ENCODE measurements at places on chromosomes 11 and 22. TPM values are rescaled to one million over a fixed set of nuclear protein-coding genes. Genes with fewer than 3 reads are reported as not detected.

- H3K4me3 ChIP-seq = peak overlapping the region; percentile 88
- no peaks in the 10 kb centered on the region for H3K27me3 ChIP-seq
- H3K27ac ChIP-seq = peak overlapping the region; percentile 88
Measured at GRCh38 chr11:9573775-9574621, 528 bp downstream of the WEE1 start.

GRCh38 chr22:31243339-31244045 is 31.4 kb downstream of the LIMK2 start:
- H3K4me3 ChIP-seq = no peak overlapping the region
- no peaks in the 10 kb centered on the region for H3K36me3 ChIP-seq
- H3K4me1 ChIP-seq = peaks cover 75% of the 10 kb centered on the region
- no peak for DNase-seq
- H3K27ac ChIP-seq = peak overlapping the region; percentile 98

GPHA2 gene
- not detected for total RNA-seq

DNA sequence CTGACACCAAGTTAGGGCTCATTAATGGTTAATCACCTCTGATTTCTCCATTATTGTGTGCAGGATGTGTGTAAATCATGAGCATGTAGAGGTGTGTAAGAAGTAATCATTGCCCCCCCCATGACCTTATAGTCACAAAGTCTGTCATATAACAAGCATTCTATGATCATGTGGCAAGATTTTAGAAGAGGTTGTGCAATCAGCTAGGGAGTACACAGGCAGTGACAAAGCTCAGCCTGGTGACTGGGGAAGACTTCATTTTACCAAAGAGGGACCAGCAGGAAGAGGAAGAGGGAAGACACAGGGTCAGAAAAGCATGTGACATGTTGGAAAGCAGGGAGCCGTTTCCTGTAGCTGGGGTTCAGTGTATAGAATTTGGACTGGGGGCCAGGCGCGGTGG is 176.5 kb upstream of the LARGE1 start:
- H3K36me3 ChIP-seq = no peaks in the 10 kb centered on the region
- no peaks in the 10 kb centered on the region for H3K4me1 ChIP-seq
- no peaks in the 10 kb centered on the region for H3K27me3 ChIP-seq
- no peak for DNase-seq
- H3K4me3 ChIP-seq = no peak overlapping the region

DNA sequence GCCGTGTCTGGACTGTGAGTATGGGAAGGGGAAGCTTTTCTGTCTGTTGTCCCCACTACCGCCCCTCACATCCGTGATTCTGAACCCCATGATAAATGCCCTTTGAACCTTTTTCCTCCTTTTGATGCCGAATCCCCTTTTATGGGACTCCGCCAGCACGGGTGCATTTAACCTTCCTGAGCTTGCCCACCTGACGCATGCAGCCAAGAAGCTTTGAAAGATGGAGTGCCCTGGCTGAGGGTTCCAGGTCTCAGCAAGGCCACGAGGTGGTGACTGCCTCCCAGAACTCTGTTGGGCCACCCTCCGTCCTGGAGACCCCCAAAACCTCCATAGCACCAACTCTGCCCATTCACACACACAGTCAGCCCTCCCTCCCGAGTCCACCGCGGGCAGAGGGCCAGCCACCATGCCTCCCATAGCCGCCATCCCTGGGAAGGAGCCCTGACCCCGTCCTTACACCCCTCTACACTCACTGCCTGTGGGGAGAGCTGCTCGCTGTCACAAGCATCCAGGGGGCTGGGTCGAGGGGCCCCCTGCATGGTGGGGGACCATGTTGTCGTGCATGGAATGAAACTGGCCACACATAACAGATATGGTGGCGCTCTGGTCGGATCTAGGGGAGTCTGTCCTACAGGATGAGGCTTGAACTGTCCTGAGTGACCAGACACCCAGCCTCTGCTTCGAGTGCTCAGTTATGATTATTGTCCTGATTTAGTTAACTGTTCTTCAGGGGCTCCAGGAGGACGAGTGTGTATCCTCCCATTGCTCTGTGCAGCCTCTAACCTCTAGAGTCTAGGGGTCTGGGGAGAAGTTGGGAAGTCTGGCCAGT is 822 bp upstream of the COMT start:
- H3K36me3 ChIP-seq = peaks cover 9% of the 10 kb centered on the region
- H3K27ac ChIP-seq = peak overlapping the region; percentile 91
- DNase-seq = peak; percentile 60
- H3K4me1 ChIP-seq = peaks cover 41% of the 10 kb centered on the region
- H3K4me3 ChIP-seq = peak overlapping the region; percentile 92

- H3K36me3 ChIP-seq = peaks cover 4% of the 10 kb centered on the region
- H3K4me3 ChIP-seq = no peak overlapping the region
- H3K27me3 ChIP-seq = no peaks in the 10 kb centered on the region
- peaks cover 78% of the 10 kb centered on the region for H3K4me1 ChIP-seq
Measured at GRCh38 chr11:27209562-27210005, 153.4 kb downstream of the CCDC34 start.

DNA sequence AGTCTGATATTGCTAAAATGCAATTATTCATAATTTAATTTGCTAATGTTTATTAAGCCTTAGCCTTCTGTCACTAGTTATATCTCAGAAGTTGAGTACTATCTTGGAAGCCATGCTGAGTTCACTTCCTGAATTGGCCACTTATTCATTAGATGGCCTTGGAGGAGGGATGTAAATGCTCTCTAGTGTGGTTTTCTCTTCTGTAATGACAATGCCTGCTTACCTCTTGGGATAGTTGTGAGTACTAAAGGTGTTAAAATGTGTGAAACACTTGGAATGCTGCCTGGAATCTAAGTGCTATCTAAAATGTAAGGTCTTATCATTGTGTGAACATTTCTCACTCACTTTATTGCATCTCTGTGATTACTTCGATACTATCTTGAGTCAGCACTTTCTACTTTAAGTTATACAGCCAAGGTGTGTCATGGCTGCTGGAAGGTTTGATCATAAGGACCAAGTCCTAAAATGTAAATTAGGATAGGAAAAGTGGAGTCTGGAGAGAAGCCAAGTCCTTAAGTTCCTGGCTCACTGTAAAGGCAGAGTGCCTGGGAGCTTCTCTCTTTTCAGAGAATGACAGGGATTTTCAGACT is 12.4 kb downstream of the GLYATL2 start:
- H3K27ac ChIP-seq = no peak overlapping the region
- DNase-seq = no peak
- H3K4me3 ChIP-seq = no peak overlapping the region
- H3K27me3 ChIP-seq = no peaks in the 10 kb centered on the region
- H3K36me3 ChIP-seq = no peaks in the 10 kb centered on the region

PACSIN3 gene
- total RNA-seq = 69.4 TPM

DNA sequence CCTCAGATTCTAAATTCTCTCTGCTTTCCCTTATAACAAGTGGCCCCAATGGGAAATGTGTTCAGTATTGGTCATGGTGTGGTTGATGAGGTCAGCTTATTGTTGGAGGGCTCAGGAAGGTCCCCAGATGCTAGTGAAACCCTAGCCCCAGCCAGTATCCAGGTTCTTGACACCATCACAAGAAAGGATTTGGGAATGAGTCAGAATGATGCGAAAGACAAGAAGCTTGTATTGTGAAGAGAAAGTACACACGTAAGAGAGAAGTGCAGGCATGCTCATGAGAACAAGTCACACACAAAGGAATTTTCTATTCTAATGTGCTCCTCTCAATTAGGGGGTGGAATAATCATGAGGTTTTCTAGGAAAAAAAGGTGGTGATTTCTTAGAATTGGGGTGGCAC is 34.9 kb upstream of the TRPC6 start:
- H3K36me3 ChIP-seq = no peaks in the 10 kb centered on the region
- DNase-seq = no peak
- H3K27ac ChIP-seq = no peak overlapping the region
- H3K4me1 ChIP-seq = no peaks in the 10 kb centered on the region
- H3K27me3 ChIP-seq = peaks cover 28% of the 10 kb centered on the region

DNA sequence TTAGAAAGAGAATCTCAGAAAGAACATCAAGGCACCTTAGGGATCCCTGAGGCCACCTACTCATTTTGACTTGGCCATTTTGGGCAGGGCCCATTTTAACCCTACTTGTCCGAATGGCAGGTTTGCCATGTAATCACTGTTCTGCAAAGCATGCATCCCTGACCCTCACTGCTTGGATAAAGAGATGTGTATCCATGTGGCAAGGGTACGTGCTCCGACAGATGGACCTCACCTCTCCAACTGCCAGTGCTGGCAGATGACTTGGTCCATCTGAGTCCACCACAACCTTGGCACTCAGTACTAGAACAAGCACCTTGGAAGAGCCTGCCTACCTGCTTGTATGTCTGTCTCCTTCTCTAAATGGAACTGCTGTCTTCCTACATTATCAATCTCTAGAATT is 139.4 kb downstream of the SPATA19 start:
- H3K27ac ChIP-seq = no peak overlapping the region
- H3K4me1 ChIP-seq = no peaks in the 10 kb centered on the region
- H3K4me3 ChIP-seq = no peak overlapping the region
- H3K36me3 ChIP-seq = no peaks in the 10 kb centered on the region

DNA sequence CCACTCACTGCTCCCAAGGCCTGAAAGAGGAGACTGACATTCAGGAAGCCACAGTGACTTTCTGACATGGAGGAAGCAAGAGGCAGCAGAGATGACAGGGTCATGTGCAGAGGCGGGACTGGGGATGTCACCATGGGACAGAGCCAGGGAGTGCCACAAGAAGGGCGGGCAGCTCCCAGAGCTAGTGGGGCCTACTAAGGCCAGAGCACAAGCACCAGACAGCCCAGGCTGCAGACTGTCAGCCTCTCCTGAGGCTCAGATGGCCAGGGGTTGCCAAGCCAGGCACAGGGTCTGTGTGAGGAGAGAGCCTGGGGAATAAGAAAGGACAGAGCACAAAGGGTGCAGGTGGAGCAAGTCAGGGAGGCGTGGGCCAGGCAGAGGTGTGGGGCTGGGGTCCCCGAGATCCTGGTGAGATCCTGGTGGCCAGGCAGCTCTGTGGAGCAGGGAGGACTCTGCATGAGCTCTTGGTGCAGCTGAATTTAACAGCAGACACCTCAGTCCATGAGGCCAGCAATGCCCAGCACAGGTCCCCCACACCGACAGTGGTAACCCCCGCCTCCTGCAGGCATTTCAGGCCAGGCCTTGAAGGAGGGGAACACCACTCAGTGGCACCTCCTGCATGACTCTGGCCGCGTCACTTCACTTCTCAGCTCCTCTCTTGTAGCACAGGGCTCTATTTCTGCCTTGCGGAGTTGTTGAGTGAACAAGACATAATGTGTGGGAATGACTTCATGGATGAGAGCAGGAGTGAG is 52.3 kb downstream of the SGSM3 start:
- no peak for DNase-seq
- peaks cover 35% of the 10 kb centered on the region for H3K36me3 ChIP-seq
- H3K4me1 ChIP-seq = peaks cover 6% of the 10 kb centered on the region
- no peak overlapping the region for H3K4me3 ChIP-seq

GRCh38 chr22:46082633-46083032 is 67.7 kb upstream of the PPARA start:
- H3K27me3 ChIP-seq = no peaks in the 10 kb centered on the region
- peaks cover 62% of the 10 kb centered on the region for H3K4me1 ChIP-seq
- H3K36me3 ChIP-seq = peaks cover 2% of the 10 kb centered on the region
- DNase-seq = no peak
- H3K4me3 ChIP-seq = no peak overlapping the region

- no peaks in the 10 kb centered on the region for H3K27me3 ChIP-seq
- peak overlapping the region; percentile 83 for H3K27ac ChIP-seq
- peaks cover 19% of the 10 kb centered on the region for H3K4me1 ChIP-seq
- DNase-seq = no peak
- H3K36me3 ChIP-seq = peaks cover 3% of the 10 kb centered on the region
- H3K4me3 ChIP-seq = no peak overlapping the region
Measured at GRCh38 chr22:41401781-41402648, 20.3 kb downstream of the TEF start.

DERL3 gene
- total RNA-seq = 4.6 TPM

GRCh38 chr11:116882386-116882785 is 45.0 kb upstream of the APOA1 start:
- H3K27ac ChIP-seq = no peak overlapping the region
- H3K27me3 ChIP-seq = no peaks in the 10 kb centered on the region
- peaks cover 14% of the 10 kb centered on the region for H3K4me1 ChIP-seq
- no peak overlapping the region for H3K4me3 ChIP-seq

DNA sequence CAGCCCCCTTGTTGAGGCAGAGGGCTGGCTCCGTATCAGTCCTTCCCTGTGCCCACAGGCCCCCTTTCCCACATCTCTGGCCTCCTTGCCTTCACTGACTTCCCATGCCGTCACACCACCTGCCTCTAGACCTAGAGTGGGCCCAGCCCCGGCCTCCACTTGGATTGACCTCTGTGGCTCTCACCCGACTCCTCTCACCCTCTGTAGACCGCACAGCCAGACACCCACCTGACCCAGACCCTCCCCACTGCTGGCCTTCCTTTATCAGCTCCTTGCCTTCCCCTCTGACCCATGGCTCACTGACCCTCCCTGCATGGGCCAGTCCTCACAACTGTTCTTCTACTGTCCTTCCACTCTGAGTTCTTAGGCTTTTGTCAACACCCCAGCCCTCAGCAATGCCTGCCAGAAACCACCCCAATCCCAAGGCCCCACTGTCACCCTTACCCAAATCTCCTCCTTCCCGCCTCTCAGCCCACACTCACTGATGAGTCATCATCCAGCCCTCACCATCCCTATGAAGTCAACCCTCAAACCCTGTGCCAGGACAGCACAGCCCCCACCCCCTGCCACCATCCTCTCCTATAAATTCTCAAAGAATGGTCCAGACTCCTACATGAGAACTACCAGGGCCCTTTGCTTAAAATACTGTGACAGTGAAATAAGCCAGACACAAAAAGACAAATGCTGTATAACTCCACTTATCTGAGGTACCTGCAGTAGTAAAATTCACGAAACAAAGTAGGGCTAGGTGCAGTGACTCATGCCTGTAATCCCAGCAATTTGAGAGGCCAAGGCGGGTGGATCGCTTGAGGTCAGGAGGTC is 53.4 kb downstream of the SCGB1A1 start:
- no peak overlapping the region for H3K4me3 ChIP-seq
- no peak for DNase-seq
- H3K27ac ChIP-seq = peak overlapping the region; percentile 29
- no peaks in the 10 kb centered on the region for H3K27me3 ChIP-seq
- H3K36me3 ChIP-seq = no peaks in the 10 kb centered on the region

- no peaks in the 10 kb centered on the region for H3K36me3 ChIP-seq
- DNase-seq = no peak
- peaks cover 67% of the 10 kb centered on the region for H3K27me3 ChIP-seq
- H3K4me3 ChIP-seq = no peak overlapping the region
Measured at GRCh38 chr11:19349340-19350025, 108.7 kb upstream of the E2F8 start.

DNA sequence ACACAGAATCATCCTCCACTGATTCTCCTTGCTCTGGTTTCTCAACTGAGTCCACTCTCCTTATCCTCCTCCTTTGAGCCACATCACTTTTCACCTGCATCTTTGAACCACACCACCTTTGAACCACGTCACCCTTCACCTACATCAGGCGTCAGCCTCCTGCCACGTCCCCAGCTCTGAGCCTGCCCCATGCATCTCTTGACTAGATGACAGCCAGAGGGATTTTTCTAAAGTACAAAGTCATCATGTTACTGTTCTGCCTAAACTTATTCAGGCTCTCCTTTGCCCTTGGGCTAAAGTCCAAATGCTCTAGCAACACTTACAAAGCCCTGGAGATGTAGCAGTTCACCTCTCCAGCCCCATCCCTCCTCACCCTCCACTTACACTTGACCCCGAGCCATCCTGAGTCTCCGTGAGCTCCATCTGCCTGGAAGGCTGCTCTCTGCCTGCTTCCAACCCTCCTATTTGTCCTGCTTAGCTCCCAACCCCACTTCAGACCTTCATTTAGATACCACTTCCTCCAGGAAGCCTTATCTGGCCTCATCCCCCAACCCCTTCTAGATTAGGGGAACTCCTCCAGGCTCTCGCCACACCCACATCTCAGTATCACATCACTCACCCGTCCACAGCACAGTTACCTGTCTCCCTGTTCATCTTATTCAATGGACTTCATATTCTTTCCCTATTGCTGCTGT is 3.7 kb upstream of the MS4A10 start:
- H3K27me3 ChIP-seq = no peaks in the 10 kb centered on the region
- no peak overlapping the region for H3K27ac ChIP-seq
- H3K36me3 ChIP-seq = no peaks in the 10 kb centered on the region
- peaks cover 33% of the 10 kb centered on the region for H3K4me1 ChIP-seq
- peak; percentile 18 for DNase-seq
- H3K4me3 ChIP-seq = no peak overlapping the region

HEPN1 gene
- not detected for total RNA-seq

Data from chondrocyte (in vitro differentiated cells).